NCI-H510A (cell line): ENCODE measurements at places on chromosomes 5 and 9.
A peak's percentile ranks its signal among the peaks of the same experiment; 100 is the strongest.

DNA sequence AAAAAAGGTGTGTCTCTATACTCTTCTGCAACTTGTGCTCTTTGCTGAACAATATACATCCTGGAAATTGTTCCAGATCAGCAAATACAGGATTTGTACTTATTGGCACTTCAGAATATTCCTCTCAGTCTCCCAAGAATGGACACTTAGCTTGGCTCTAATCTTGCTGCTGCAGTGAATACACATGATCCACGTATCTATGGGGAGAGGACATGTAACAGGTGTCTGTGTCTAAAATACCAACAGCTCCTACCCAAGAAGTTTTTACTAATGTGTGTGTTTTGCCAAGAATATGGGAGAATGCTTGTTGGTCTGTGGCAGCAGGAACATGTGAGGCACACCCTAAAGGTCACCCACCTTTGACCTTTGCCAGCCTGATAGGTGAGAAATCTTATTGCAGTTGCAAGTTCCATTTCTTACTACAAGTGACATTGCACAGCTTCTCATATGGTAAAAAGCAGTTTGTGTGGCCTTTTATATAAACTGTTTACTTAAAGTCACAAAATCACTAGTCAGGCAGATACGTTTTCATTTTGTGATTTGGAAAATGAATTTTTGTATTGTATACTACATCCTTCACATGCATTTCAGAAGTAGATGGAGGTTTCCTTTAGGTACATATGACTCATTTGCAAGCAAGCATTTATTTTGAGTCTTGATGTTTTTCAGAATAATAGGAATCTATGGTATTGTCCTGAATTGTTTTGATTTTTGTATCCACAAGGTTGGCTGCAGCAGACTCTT, 35.8 kb downstream of the PHF2 start:
- DNase-seq: no peak

DNA sequence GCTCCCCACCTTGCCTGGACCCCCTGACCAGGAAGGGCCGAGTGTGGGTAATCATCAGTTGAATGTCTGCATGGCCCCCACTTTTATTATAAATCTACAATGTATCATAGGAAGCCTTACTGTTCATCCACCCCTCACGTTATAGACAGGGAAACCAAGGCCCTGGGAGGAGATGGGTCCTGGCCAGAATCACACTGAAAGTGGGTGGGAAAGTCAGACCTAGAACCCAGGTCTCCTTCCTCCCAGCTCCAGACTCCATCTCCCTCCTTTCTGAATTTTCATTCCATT, 17.1 kb downstream of the CD74 start:
- DNase-seq: no peak

- no peak for DNase-seq
Observed at GRCh38 chr5:8870959-8871355, 674.9 kb downstream of the SEMA5A start.

DNA sequence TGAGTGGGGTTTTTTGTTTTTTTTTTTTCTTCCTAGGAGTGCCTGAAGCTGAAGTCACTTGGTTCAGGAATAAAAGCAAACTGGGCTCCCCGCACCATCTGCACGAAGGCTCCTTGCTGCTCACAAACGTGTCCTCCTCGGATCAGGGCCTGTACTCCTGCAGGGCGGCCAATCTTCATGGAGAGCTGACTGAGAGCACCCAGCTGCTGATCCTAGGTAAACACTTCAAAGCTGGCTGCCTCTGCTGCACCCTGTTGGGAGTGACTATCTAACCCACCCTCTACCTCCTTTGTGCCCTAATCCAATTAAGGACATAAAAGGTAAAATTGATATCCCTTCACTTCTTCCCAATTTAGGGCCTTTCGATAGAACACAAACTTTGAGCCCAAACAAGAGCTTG, 206.8 kb downstream of the SAXO1 start:
- DNase-seq: peak; percentile 51

GRCh38 chr5:176904276-176904675, 5.1 kb upstream of the HK3 start:
- DNase-seq: no peak

- DNase-seq: no peak
Observed at GRCh38 chr9:95822583-95823431, 52.7 kb upstream of the ERCC6L2 start.

GRCh38 chr5:56055859-56056258, 61.1 kb upstream of the IL6ST start:
- no peak for DNase-seq

GRCh38 chr9:109627042-109627441, 128.9 kb upstream of the PTPN3 start:
- DNase-seq: no peak

GRCh38 chr5:133938929-133939328, 29.5 kb downstream of the C5orf15 start:
- DNase-seq: no peak

- DNase-seq: no peak
Observed at GRCh38 chr9:110316261-110317075, 21.2 kb downstream of the TXNDC8 start.

- DNase-seq: no peak
Observed at GRCh38 chr5:32454821-32455220, 10.3 kb upstream of the ZFR start.

GRCh38 chr5:93724791-93725190, 16.6 kb downstream of the POU5F2 start:
- DNase-seq: no peak

GRCh38 chr5:102762562-102763227, 7.6 kb downstream of the PAM start:
- DNase-seq: no peak

DNA sequence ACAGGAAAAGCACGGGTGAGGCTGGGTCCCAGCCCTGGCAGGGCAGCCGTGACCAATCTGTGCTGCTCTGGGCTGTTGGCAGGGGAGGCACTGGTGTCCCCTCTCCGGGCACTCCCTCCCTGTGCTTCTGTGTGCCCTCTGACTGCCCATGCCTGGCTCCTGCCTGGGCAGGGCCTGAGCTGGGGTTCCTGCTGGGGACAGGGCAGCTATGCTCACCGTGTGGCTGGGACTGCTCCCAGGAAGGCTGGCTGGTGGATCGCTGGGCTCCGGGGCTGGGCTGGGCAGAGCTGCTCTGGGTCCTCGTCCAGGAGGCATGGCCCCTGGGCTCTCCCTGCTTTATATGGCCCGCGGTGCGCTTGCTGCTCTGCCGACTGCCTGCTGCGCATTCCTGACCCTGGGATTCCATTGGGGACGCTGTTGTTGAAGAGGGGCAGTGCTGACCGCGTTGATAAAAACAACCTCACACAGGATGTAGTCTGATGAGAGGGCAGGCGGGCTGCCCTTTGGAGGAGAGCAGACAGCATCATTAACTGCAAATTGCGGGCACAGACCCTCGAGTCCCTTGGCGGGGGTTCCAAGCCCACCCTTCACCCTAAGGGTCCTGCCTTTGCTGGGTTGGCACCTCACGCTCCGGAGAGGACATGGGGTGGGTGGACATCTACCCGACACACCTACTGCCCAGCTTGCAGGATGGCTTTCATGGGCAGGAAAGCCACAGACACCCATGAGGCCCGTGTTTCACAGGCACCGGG, 955 bp downstream of the QRFP start:
- no peak for DNase-seq

DNA sequence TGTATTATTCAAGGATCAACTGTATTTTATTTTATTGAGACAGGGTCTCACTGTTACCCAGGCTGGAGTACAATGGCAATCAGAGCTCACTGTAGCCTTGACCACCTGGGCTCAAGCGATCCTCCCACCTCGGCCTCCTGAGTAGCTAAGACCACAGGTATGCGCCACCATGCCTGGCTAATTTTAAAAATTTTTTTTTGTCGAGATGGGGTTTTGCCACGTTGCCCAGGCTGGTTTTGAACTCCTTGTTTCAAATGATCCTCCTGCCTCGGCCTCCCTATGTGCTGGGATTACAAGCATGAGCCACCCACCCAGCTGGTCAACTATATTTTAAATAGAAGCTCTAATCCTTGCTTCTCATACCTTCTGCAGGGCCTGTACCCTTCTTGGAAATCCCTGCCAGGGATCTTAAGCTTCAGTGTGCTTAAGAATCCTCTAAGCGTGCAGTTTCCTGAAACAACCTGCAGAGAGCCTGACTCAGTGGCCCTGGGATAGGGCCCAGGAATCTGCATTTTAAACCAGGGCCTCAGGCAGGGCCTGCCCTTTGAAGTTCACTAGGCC, 2.9 kb downstream of the AKNA start:
- no peak for DNase-seq

DNA sequence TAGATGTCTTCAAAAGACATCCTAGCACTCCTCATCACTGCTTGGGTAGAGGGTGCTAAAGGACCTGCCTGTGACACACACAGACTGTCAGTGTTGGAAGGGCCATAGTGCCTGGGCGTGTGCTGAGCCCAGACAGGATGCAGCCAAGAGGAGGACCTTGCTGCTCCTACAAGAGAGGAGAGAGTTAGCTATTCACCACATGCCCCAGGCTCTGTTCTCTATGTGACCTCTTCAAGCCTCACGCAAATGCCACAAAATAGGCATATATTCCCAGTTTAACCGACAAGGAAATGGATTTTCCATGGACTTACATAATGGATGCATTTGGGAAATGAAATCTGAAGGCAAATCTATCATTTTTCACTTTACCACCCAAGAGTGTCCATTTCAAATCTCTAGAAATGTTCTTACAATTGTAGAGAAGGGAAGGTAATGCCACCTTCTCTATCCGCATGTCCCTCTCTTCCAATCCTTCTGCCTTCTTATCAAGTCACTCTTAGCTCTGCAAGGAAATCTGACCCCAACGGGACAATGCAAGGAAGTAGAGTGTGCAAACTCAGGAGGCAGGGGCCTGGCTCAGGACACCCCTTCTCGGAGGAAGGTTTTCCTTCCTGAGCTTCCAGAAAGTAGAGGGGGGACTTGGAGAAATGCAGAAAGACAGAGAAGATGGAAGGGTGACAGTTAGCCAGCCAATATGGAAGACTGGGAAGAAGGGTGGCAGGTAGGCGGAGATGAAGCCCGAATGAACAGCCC, 49.5 kb downstream of the TRIM32 start:
- DNase-seq: no peak

DNA sequence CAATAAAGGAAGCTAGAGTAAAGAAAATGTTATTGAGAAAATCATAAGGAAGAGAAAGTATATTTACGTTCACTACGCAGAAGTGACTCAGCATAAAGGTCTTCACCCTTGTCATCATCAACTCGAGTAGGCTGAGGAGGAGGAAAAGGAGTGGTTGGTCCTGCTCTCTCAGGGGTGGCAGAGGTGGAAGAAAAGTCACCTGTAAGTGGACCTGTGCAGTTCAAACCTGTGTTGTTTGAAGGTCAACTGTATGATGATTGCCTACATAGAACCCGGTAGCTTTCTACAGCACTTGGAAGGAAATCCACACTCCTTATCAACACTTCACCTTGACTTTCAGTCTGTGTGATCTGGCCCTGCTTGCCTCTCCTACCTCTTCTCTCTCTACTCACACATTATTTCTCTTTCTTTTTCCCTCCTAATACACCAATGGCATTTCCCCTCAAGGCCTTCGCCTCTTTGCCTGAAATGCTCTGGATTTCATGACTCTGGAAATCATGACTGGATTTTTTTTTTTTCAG, 109.3 kb upstream of the CPEB4 start:
- no peak for DNase-seq

- DNase-seq: no peak
Observed at GRCh38 chr5:84487963-84488362, 103.3 kb upstream of the EDIL3 start.

DNA sequence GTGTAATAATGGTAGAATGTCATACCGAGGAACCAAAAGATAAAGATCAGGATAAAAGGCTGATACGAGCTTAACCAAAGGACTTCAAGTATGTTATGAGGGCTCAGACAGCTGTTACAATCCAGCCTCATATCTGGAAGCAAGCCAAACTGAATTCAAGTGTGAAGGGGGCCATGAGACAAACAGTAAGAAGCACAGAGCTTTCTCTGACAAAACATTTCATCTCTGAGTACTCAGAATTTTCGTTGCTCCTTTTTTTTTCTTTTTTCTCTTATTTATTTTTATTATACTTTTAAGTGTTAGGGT, 52.9 kb upstream of the CD180 start:
- peak; percentile 31 for DNase-seq
